Urinary bladder (tissue), 4 donors: ENCODE measurements at places on chromosomes 6 and 20.
A peak's percentile ranks its signal among the peaks of the same experiment; 100 is the strongest.

DNA sequence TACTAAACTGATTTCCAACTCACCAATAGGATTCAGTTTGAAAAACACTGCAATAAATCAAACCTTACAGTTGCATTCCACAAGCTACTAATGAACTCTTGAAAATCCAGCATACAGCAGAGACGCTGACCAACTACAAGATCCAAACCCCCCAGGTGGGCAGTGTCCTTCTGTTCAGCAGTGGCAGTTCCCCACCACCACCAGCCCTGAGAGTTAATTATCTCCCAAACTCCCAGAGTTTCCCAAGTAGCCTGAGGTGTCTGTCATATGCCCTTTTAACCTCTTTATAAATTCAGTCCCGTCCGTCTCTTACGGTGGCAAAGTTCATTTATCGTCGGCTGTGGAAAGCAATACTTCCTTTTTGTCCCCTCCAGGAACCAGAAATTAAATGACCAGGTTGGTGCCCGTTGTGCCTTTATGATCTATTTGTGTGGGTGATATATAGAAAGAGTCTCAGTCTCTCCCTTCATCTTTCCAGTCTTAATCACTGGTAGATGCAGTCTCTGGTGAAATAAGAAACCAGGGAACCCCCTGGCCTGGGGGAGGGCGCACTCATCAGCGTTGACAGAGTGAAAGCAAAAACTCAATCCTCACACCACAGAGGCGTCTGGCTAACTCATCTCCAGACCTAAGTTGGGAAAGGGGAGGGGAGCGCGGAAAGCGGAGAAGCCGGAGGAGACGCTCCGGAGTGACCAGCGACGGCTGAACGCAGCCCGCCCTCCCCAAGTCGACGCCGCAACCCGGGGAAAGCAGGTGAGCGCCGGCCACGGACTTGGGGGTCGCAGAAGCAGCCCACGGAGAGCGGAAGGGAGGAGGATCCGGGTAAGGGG is 717 bp downstream of the MRPL14 start:
- DNase-seq = no peak

GRCh38 chr20:10511509-10512251 is 76.6 kb downstream of the SLX4IP start:
- DNase-seq = no peak

DNA sequence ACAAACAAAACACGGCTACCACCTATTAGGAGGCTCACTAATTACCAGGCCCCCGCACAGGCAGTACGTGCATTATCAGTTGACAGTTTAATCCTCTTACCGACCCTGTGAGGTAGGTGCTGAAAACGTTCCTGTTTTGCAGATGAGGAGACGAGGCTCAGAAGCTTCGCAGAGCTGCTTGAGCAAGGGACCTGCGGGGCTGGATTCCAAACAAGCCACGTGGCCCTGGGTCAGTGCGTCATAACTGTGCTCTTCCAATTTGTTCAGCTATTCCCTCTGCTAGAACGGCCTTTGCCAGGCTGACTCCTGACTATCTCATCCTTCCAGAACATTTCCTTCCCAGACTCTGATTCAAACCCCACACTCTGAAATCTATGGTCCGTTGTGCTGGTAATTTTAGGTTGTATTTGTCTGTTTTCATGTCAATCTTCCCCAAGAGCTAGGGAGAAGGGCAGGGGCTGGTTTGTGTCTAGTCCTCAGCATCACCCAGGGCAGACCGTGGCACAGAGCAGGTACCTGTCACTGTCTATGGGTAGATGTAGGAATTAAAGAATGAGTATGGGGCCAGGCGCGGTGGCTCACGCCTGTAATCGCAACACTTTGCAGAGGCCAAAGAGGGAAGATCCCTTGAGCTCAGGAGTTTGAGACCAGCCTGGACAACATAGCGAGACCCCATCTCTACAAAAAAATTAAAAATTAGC is 28.8 kb upstream of the TLDC2 start:
- DNase-seq = no peak

- DNase-seq = no peak
These were observed 26.9 kb downstream of the FAM50B start for GRCh38 chr6:3876101-3876500.

DNA sequence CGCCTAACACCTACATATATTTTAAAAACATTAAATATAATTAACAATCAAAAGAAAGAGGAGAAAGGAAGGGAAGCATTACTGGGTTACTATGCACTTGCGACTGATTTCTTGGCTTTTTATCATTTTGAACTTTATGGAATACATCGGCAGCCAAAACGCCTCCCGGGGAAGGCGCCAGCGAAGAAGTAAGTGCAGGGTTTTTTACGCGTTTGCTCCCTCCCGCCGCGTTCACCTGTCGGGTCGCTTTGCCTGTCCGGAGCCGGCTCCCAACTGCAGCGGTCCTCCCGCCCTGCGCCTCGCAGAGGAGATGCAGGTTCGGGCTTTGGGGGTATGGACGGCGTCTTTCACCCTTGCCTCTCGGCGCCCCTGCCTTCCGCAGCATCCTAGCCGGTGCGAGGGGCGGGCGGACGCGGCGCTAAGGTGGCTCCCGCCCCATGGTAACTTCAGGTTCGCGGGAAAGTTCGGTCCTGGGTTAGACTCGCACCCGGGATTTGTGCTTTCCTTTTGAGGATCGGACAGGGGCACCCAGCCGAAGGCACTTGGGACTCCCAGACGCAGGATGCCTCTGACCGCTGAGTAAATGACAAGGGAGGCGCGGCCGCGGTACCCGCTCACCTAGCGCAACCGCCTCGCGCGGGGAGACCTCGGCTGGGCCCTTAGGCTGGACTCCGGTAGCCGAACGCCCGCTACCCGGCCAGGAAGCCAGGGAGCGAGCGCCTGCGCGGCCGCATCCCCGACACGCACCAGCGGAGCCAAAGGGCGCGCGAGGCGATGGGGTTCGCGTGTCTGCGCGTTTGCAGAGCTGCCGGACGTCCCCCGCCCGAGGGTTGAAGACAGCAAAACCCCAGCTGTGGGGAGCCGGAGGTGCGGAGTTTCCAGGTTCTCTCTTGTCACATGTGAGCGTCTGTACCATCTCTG is 891 bp downstream of the RSPO3 start:
- DNase-seq = no peak

DNA sequence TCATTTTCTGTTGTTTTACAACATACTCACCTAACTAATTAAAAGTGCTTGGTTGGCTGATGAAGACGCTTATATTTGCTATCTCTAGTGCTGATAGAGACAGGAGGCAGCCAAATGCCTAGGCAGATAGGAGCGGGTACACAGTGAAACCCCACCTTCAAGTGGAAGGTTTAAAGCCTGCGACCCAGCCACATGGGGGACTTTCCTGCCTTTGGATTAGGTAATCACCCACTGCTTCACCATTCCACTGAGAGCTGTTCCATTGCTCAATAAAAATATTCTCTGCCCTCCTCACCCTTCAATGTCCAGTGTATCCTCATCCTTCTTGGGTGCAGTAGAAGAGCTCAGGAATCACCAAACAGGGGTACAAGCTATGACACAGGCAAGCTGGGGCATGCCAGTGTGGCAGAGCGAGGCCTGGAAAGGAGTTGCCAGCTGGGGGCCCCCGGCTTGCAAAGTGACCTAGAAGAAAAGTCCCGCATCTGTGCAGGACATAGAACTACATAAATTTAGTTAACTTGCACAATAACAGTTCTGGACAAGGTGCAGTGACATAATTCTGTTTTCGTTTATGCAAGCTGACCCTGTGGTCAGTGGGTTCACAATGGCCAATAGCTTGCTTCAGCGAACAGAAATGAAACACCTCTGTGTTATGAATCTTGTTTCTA is 112.0 kb upstream of the MLIP start:
- DNase-seq = no peak

DNA sequence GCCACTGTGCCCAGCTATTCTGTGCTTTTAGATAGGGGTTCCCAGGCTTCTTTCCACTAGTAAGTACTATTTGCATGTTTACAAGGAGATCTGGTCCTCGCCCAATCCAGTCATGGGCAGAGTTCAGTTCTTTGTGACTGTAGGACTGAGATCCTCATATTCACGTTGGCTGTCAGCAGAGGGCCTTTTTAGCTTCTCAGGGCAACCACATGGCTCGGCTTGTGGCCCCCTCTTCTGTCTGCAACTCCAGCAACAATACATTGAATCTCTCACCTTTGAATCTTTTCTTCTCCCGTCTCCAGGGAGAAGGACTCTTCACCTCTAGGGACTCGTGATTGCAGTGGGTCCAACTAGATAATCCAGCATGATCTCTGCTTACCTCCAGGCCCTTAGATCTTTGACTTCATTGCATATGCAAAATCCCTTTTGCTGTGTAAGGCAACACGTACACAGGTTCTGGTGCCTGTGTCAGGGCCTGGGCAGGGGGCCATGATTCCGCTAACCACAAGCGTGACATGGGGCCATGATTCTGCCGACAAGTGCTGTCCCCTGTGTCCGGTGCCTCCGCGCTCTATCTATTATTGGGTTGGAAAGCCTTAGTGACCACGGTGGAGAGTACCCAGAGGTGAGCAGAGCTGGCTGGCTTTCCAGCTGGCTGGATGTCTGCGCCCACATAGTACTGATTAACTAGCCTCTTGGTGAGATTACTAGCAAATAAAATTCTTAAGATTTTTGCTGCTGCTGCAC is 5.1 kb downstream of the CCR6 start:
- DNase-seq = no peak

- DNase-seq = no peak
These were observed 75.5 kb upstream of the SCP2D1 start for GRCh38 chr20:18738055-18738454.

- DNase-seq = peak; percentile 84
These were observed at the start of gene C6orf118 for GRCh38 chr6:165308926-165309731. C6orf118 (minus strand) TSS chr6:165309605; CDS start chr6:165309586, 19 bp downstream.

GRCh38 chr6:137910424-137910834 is 43.4 kb downstream of the TNFAIP3 start:
- DNase-seq = no peak

DNA sequence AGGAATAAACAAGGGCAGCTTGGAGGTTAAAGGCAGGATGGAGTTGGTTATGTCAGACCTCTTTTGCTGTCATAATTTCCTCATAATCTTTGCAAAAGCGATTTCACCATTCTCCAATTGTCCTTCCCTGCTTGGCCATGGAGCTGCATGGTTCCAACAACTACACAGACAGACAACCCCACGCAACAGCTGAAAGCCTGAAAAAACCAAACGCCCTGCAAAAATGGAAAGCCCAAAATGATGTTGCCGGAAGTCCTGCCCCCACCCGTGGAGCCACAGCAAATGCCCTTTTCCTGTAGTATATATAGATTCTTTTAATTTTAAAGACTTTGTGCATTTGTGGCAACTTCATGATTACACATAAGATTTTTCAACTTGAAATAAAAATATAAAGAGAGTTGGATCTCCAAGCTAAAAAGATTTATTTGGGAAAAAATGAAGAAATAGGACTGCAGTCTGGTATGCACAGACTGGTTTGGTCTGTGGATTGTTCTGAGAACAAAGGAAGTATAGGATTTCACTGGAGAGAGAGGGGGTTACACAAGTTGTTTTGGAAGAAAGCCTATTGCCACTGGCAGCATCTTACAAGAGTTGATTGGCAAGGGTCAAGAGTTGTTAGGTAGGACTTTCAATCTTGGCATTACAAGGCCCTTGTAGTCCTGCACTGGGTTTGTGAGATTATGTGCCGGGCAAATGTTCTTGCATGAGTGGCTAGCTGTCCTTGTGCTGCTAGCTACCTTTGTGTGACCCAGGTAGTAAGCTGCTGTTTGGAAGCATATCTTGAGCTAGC is 190.0 kb downstream of the C6orf118 start:
- no peak for DNase-seq

GRCh38 chr6:115467726-115468125 is 593.0 kb downstream of the FRK start:
- no peak for DNase-seq

GRCh38 chr20:3553663-3554062 is 82.8 kb downstream of the ATRN start:
- no peak for DNase-seq

- DNase-seq = no peak
These were observed 17.8 kb downstream of the ACTR5 start for GRCh38 chr20:38766071-38766470.

- DNase-seq = no peak
These were observed 28.5 kb downstream of the BCAS4 start for GRCh38 chr20:50823319-50823718.

- DNase-seq = no peak
These were observed 24.4 kb downstream of the GRIK2 start for GRCh38 chr6:101417900-101418299.

- no peak for DNase-seq
These were observed 38.6 kb downstream of the DNAH8 start for GRCh38 chr6:38753707-38754106.

- DNase-seq = no peak
These were observed 50.8 kb downstream of the UTRN start for GRCh38 chr6:144335914-144336313.

GRCh38 chr6:167843023-167843422 is 16.3 kb downstream of the AFDN start:
- no peak for DNase-seq

GRCh38 chr6:90413867-90414266 is 117.2 kb upstream of the BACH2 start:
- peak; percentile 36 for DNase-seq

DNA sequence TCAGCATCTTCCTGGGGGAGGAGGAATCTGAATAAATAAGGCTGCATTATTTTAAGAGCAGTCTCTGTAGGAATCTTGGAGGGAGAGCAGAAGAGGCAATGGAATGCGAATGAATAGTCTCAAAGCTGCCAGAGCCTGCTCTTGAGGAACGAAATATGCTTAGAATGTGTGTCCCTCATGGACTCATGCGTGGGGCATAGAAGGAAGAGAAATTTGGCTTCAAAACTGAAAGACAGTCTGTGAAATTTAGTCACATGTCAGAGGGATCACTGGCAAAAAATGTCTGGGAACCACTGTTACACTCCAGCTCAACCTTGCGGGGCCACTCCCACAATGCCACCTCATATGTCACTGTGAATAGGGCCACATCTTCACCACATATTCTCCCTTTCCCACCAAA is 95.5 kb downstream of the GJA10 start:
- DNase-seq = no peak

GRCh38 chr6:100283285-100283684 is 181.4 kb downstream of the SIM1 start:
- DNase-seq = no peak
